ENCODE measurements at places on chromosomes 2 and 18. TPM values are rescaled to one million over a fixed set of nuclear protein-coding genes. Genes with fewer than 3 reads are reported as not detected.

Gene CENPA
- 27.8 TPM for total RNA-seq

Gene UGT1A8
- not detected for total RNA-seq

Gene LIMS1
- 52.2 TPM for total RNA-seq

Gene FAM161A
- total RNA-seq, result 8.0 TPM

Gene ANKRD62
- not detected for total RNA-seq

Gene UGT1A10
- not detected for total RNA-seq

Gene IL36G
- not detected for total RNA-seq

Gene NLRC4
- not detected for total RNA-seq

Gene PUM2
- total RNA-seq, result 118 TPM

Gene OXER1
- not detected for total RNA-seq

Gene ALLC
- not detected for total RNA-seq

Gene SNED1
- 0.63 TPM for total RNA-seq

Gene STARD6
- total RNA-seq, result not detected

Data from activated CD8-positive, alpha-beta memory T cell treated with anti-CD3 and anti-CD28 coated beads for 36 hours (primary cell).